ENCODE measurements at places on chromosomes 6 and 20.

DNA sequence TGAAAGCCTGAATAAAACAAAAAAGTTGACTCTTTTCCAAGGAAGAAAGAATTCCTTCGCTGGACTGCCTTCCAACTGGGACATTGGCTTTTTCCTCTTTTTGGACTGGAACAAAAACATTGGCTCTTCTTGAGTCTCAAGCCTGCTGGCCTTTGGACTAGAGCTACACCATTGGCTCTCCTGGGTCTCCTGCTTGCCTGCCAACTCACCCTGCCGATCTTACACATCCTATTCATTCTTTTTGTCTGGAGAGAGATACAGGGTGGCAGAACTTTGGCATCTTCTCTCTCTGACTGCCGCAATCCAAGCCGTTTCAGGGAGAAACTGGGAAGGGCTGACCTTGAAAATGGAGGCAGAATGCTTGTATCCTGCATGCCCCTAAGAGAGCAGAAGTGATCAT, 20.2 kb downstream of the DDO start:
- no peak for DNase-seq

GRCh38 chr20:9122571-9122970, 53.7 kb downstream of the PLCB4 start:
- no peak for DNase-seq

- DNase-seq = no peak
Observed at GRCh38 chr6:104956731-104957294, at the start of gene LIN28B. Gene LIN28B, plus strand, starts transcription at chr6:104957107. Its CDS starts 144 bp downstream, at chr6:104957251.

GRCh38 chr20:36645998-36646397, at the start of gene SLA2:
Gene SLA2, minus strand, starts transcription at chr20:36646196. Its CDS starts 4,861 bp downstream, at chr20:36641335.
- no peak for DNase-seq

GRCh38 chr6:14023855-14024254, 93.7 kb upstream of the CD83 start:
- no peak for DNase-seq

DNA sequence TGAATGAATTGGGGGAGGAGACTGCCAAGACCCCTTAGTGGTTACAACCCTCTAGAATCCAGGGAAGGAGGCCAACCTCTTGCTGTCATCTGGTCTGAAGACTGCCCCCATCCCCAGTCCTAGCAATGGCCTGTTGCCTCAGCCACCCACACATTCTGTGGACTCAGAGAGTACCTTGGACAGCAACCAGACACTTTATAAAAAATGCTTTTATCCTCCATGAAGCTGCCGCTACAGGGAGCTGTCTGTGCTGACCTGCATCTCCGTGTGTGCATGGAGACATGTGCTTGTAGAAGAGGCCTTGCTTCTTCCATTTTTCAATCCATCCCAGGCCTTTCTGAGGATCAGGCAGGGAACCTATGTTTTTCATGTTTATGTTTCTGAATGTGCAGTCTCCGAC, 15.2 kb downstream of the CDH22 start:
- DNase-seq = peak; percentile 24

DNA sequence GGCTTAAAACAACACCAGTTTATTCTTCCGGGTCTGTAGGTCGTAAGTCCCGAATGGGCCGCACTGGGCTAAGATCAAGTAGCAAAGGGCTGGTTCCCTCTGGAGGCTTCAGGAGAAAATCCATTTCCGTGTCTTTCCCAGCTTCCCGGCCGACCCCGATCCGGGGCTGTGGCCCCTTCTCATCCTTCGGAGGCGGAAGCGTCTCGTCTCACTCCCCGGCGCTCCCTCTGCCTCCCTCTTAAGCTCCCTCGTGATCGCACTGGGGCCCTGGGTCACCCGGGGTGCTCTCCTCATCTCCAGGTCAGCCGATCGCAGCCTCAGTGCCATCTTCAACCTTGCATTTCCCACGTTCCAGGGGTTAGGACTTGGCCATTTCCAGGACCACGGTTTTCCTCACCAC, 199.4 kb downstream of the WDR27 start:
- DNase-seq = no peak

DNA sequence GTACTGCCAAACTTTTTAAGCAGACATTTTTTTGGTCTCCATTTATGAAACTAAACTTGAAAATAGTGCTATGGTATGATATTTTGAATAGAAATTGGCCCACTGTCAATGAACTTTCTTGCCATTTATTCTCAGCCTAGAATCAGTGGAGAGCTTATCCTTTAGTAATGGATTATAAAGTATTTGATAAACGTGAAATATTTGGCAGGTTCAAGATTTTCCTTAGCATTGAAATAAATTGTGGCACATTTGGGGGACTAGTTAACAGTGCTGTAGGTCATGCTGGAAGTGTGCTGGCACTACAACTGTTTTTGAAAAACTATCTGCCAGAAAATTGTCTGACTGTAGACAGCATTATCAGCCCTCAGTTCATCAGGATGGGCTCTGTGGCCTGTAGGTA, 2.1 kb downstream of the PRSS35 start:
- no peak for DNase-seq

- DNase-seq = peak; percentile 81
Observed at GRCh38 chr20:52457826-52458225, 266.2 kb upstream of the ZFP64 start.

DNA sequence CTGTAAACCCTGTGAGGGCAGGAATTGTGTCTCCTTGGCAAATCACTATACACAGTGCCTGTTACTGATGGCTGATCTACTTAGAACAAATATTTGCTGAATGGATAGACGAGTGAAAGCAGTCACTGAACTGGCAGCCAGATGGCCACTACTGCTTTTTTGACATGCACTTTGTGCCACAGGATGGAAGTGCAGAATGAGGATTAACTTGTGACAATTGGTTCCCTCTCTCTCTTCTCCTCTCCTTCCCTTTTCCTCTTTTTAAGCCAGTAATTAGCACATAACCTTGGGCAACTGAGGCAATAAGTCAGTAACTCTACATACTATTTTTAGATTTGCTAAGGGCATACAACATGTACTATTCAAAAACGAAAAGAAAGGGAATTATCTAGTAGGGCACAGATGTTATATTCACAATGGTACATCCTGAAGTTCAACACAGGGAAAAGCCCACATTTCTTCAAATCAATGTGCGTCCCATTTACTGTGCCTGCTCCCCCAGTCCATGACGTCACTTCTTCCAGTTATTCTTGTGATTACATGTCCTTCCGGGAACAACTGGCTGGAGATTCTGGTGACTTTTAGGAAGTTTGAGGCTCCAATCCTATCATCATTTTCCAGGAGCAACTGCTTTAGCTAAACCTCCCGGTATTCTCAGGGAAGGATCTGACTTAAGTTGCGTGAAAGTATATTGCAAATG, 17.0 kb upstream of the RPS6KA2 start:
- DNase-seq = no peak

- no peak for DNase-seq
Observed at GRCh38 chr20:4592316-4593148, 129.2 kb upstream of the PRND start.

- DNase-seq = no peak
Observed at GRCh38 chr20:1722513-1723050, 65.0 kb upstream of the SIRPG start.

GRCh38 chr6:4041480-4041879, 37.5 kb downstream of the FAM217A start:
- no peak for DNase-seq

DNA sequence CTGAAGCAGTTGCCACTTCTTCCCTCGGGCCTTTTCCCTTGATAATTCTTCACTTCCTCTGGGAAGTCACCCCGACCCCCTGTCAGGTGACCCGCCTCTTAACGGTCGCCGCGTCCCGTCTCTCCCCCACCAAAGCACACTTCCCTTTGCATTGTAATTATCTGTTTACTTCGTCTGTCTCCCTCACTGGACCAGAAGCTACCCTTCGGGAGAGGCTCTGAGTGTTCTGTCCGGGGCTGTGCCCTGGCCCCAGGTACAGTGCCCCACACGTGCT, 771 bp upstream of the SNAI1 start:
- DNase-seq = no peak

DNA sequence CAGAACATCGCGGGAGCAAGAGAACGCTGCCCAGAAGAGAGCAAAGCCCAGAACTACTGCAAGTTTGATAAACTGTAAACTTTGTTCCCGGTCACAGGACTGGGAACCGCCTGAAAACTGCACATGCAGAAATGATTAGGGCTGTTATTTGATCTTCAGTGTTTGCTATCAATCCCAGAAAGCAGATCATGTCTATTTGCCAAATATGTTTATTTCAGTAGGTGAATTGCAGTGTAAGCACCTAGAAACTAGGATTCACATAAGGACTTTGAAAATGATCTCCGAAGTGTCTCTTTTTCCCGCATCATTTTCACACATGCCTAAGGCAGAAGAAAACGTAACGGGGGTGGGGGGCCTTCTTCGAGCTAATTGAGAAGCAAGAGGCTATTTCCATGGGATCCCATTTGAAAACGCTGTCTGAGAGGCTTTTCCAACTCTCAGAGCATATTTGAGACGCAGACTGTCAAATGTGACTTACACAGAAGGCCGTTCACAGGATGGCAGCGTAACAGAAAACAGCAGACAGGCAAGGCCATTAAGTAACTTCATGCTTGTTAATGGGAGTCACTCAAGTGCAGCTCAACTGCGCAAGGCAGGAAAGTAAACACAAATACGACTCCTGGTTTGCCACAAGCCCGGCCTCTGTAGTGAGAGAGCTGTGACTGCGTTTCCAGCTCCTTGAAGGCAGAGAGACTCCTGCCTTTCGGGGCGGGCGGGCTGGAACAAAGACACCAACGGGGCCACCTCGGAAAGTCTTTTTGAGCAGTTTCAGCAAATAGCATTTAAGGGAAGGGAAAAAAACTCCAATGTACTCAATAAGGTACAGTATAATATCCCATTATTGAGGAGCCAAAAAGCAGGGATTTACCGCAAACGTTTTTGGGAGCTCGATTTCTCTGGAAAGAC, 144.7 kb upstream of the ZNF217 start:
- peak; percentile 83 for DNase-seq

DNA sequence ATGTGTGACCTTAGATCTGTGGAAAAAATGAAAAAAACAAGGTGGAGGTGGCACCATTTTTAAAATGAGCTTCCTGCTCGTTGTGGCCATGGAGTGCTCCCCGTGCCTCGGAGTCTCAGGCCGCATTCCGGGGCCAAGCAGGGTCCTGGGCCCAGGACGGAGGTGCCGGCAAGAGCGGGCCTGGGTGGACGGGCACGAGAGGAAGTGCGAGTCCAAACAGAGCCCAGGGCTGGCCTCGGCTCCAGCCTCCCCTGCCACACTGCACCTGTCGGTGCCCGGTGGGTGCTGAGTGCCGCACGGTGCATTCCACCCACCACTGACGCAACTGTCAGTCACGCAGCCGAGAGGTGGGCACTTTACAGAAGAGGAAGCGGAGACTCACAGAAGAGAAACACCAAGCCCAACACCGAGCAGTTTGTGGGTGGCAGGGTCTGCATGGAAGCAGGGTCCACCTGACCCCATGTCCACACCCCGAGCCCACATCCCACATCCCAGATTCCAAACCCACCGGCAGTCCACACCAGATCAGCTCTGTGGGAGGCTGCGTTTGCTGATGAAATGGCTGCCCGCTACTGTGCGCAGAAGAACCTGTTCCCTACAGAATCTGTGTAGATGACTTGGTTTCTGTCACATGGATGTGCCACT, 97.7 kb downstream of the PSMB1 start:
- DNase-seq = no peak

DNA sequence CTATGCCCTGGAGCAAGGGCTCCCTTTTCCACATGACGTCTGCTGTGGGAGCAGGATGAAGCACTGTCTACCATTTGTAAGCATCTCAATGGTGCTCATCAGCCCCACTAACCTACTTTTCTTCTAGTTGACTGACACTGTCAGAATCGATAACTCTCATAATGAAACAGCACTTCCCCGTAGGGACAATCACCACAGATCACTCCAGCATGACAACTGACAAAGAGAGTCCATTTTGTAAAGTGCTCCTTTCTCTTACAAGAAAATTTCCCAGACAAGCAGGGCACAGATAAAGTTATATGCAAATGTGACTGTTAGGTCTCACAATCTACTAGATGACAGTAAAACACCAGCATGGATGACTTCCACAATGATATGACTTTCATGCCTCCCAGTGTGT, 46.4 kb downstream of the HEBP2 start:
- DNase-seq = no peak

GRCh38 chr6:152416652-152417051, 220.5 kb downstream of the SYNE1 start:
- DNase-seq = no peak

GRCh38 chr20:63150391-63150898, 65.5 kb downstream of the YTHDF1 start:
- DNase-seq = no peak

GRCh38 chr6:5937169-5937909, 69.4 kb downstream of the NRN1 start:
- no peak for DNase-seq

DNA sequence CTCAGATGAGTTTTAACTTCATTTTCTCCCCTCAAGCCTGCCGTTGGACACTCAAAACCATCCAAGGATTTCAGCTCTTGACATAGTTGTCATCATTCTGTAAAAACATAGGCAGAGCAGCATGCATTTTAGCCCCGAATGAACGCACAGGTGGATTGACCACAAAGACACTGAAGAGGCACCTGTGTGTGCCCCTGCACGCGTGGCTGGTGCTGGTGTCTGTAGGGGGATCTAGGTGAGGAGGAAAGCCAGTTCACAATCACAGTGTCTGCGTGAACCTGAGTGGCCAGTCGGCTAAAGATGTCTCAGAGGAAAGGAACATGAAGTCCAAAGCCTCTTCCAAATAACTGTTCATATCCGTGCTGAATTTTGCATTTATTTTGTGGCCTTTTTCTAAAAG, 309.2 kb downstream of the QKI start:
- DNase-seq = no peak

- DNase-seq = peak; percentile 16
Observed at GRCh38 chr6:138971601-138972000, 16.5 kb downstream of the REPS1 start.

DNA sequence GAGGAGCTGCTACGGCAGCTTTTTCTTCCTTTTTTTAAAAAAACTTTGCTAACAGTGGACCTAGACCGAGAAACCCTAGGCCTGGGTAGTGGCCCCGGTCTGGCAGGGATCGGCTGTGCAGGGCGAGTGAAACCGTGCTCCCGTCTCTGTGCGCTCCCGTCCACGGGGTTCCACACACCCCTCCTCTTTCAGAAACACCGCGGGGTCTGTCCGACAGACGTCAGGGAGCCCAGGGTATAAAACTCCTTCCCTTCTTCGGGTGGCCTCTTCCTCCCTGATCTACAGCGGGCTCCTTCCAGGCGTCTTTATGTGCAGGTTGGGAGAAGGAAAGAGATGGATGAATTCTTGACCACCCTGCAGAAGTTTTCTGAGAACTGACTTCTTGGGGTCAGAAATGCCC, 27.1 kb upstream of the SMOC2 start:
- DNase-seq = no peak

- DNase-seq = peak; percentile 5
Observed at GRCh38 chr6:118586746-118587485, 38.8 kb downstream of the PLN start.

DNA sequence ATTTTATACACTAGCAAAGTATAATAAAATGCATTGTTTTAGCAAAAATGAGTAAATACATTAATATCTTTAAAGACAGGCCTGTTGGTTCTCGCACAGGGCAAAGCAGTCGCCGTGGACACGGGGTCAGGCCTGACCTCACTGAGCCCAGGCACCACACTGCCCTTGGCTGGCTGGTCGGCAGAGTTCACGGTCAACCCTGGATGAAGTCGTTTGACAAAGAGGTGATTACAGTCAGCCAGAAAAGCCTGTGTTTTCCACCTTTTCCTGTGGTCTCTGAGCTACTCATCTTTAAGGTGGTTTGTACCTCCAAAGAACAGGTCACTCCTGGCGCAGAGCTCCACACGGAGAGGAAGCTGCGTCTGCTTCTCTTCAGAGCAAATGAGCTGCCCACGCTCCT, 191.5 kb downstream of the DLL1 start:
- DNase-seq = no peak

- no peak for DNase-seq
Observed at GRCh38 chr6:156938143-156938542, 161.0 kb downstream of the ARID1B start.

Measured in RCC 7860 (cell line).